ENCODE measurements at places on chromosomes 16 and 17. TPM values are rescaled to one million over a fixed set of nuclear protein-coding genes. Genes with fewer than 3 reads are reported as not detected.

DNA sequence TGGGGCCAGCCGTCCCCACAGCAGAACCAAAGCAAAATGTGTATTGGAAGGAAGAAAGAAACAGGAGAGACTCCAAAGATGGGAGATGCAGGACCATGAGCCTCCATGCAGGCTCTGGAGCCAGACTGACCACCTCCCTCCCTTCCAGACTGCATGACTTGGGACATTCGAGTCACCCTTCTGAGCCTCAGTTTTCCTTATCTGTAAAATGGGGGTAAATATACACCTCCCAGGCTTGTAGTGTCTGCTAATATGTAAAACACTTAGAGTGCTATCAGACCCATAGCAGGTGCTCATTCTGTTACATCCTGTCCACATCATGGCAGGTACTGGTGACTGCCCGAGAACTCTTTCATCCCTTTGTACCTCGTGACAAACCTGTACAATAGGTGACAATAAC, 370.8 kb downstream of the SNX29 start:
- H3K36me3 ChIP-seq = no peaks in the 10 kb centered on the region
- no peak overlapping the region for H3K4me3 ChIP-seq
- DNase-seq = no peak

- peaks cover 20% of the 10 kb centered on the region for H3K4me1 ChIP-seq
- H3K27ac ChIP-seq = peak overlapping the region; percentile 48
- no peaks in the 10 kb centered on the region for H3K27me3 ChIP-seq
- H3K36me3 ChIP-seq = peaks cover 11% of the 10 kb centered on the region
- DNase-seq = peak; percentile 87
Observed at GRCh38 chr16:66406534-66407221, 20.4 kb upstream of the BEAN1 start.

Gene FOXC2
- total RNA-seq = 1.6 TPM

DNA sequence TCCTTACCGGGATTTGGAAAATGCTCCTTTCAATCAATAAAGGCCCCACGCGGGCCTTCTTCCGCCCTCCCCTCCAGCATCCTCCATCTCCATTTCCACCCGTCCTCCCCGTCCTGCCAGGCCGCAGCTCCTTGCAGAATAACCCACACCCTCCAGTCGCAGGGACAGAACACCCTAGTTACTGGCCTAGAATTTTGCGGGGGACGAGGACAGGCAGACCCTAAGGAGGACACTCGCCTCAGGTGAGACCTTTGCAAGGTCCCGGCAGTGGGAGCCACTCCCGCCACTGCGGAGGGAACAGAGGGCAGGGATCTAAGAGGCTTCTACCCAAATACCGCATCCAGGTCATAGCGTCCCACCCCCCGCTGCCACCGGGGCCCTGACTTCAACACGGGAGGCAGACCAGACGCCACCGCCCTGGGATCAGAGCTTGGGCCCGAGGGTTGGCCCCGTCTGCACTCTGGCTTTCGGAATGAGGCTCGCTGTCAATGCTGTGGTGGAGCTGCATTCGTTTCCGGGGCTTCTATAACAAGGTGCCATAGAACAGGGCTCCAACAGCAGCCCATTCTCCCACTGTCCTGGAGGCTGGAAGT, 26.8 kb downstream of the SLC25A10 start:
- H3K27me3 ChIP-seq = peaks cover 14% of the 10 kb centered on the region
- peaks cover 16% of the 10 kb centered on the region for H3K4me1 ChIP-seq
- H3K27ac ChIP-seq = no peak overlapping the region
- H3K4me3 ChIP-seq = no peak overlapping the region
- peak; percentile 39 for DNase-seq
- H3K36me3 ChIP-seq = no peaks in the 10 kb centered on the region

- no peak for DNase-seq
- no peaks in the 10 kb centered on the region for H3K4me1 ChIP-seq
- H3K36me3 ChIP-seq = peaks cover 5% of the 10 kb centered on the region
- H3K4me3 ChIP-seq = no peak overlapping the region
- H3K27ac ChIP-seq = no peak overlapping the region
Observed at GRCh38 chr16:64947651-64948050, 174.2 kb downstream of the CDH11 start.

Gene HSD17B2
- 2.9 TPM for total RNA-seq

Measured in lower lobe of right lung (tissue), 2 donors.